ENCODE measurements at places on chromosomes 2 and 18. TPM values are rescaled to one million over a fixed set of nuclear protein-coding genes. Genes with fewer than 3 reads are reported as not detected.

Gene DUSP2
- 10.5 TPM for total RNA-seq

DNA sequence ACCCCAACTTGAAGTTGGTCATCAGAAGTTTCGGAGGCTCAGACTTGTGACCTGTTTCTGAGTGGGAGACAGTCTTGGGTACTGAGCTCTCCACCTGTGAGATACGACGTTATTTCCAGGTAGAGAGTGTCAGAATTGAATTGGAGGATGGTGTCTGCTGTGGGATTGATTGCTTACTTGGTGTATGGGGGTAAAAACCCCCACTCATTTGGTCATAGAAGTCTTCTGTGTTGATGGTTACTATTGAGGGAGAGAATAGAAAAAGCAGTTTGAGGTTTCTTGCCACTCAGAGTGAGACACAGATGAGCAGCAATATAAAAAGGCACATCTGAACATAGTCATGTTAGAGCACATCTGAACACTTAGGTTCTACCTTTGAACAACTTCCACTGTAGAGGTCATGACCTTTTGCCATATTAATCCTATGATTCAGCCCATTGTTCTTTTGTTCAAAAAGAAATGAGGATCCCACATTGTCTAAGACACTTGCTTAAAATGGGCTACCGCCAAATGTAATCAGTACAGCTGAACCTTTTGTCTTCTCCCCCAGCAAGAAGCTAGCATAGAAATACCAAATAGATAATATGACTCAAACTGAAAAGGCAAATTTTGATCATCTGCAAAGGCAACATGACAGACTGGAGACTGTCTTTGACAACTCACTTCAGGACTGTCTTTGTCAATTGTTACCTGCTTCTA, 73.3 kb downstream of the NAB1 start:
- no peak overlapping the region for H3K27ac ChIP-seq
- DNase-seq, result no peak
- no peaks in the 10 kb centered on the region for H3K4me1 ChIP-seq

- peak overlapping the region; percentile 78 for H3K4me3 ChIP-seq
- no peaks in the 10 kb centered on the region for H3K27me3 ChIP-seq
- H3K4me1 ChIP-seq, result peaks cover 15% of the 10 kb centered on the region
These were observed 447 bp downstream of the RETSAT start for GRCh38 chr2:85353876-85354285.

DNA sequence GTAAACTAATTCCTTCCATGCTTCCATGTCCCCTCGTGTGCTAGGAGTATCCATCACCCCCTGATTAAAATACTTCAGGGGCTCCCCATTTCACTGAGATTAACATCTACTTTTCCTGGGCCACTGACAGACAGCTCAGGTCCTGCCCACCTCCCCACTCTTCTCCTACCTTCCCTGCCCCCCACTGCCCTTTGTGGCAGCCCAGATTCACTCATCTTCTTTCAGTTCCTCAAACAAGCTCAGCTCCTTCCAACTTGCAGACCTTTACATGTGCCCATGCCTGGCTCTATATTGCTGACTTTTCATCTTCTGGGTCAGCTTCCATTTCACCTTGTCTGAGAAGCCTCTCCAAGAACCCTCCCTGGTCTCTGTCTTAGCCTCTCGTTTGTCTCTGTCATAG, 12.0 kb downstream of the RUFY4 start:
- no peak overlapping the region for H3K4me3 ChIP-seq
- DNase-seq, result no peak
- H3K36me3 ChIP-seq, result no peaks in the 10 kb centered on the region
- no peaks in the 10 kb centered on the region for H3K27me3 ChIP-seq
